CD4-positive, alpha-beta T cell treated with Interleukin-17A for 1 hour (primary cell): ENCODE measurements at places on chromosomes 11 and 22.

DNA sequence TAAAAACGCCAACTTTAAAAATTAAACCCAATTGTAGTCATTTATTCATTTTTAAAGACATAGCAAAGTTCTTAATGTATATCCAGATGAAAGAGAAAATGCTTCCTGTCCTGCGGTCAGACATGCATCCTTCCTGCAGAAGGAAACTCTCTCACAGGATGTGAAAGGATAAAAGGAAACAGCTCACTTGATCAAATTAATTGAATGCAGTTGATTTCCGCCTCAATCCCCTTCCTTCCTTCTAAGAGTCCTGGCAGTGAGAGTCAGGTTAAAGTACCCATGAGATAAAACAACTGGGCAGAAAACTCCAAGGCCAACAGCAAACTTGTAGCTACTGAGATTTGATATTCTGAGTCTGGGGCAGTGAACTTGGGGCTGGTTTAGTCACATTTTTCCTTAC, 38.5 kb downstream of the CWC15 start:
- DNase-seq: peak; percentile 30

DNA sequence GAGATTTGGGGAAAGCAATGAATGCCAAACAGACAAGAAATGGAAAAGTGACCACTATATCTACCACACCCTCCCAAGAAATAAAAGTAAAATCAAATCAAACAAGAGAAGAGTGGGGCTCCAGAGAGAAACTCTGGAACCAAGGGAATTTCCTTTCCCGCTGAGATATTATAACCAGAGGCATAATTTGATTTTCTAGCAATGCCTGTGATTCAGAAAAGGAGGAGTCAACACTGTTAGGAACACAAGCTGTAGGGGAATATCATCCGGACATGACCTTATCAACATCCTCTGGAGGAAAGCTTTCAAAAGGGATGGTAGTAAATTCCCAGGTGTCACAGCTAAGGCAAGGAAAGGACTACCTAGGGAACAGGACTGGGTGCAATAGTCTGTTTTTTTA, 29.6 kb upstream of the LRRC55 start:
- DNase-seq: no peak

GRCh38 chr11:104695065-104695463, 203.2 kb downstream of the CASP12 start:
- DNase-seq: no peak

DNA sequence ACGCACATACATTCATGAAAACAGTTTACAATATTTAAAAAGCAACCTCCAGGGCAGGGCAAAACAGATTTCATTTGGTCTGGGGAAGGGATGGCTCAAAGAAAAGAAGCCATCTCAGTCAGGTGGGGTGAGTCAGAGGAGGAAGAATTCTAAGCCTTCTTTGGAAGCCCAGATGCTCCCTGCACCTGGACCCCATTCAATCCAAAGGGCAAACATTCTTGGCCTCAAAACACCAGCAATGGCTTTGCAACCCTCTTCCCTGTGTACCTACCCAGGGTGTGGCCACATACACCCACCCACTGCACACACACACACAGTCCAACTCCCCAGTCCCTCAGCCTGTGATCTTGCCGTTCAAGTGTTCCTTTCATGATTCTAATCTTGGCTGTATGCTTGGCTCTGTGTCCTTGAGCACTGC, 2.0 kb downstream of the KCNE3 start:
- DNase-seq: no peak

GRCh38 chr11:84497981-84498411, 1129.1 kb downstream of the DLG2 start:
- DNase-seq: no peak

DNA sequence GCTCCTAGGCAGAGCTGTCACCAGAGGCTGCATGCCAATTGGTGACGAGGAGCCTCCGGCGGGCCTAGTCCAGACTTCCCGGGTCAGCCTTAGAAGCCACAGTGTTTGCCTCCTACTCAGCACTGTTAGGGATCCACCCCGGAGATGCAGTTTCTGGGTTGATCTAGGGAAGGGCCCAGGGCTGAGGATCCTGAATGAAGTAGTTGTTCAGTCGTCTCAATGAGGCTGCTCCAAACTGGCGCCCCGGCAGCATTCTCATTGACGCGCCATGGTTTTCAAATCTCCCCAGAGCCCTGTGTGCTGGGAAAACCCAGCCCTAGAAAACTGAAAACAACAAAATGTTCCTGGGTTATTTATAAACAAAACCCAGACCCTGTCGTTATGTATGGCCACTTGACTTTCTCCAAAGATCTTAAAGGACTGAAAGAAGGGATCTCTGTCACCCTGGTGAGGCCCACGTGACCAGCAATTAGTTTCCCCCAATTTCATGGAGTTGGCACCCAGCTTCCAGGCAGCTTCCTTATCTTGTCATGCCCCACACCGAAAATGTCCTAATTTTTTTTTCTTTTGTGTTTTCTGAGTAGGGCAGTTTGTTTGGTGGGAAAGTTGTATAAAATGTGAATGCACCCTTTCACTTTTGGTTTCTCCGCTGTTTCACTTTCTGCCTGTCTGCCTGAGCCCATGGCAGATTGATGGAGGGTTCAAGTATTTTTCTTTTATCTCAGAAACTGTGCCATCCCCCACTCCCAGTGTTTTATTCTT, 2.0 kb upstream of the EHD1 start:
- peak; percentile 69 for DNase-seq

DNA sequence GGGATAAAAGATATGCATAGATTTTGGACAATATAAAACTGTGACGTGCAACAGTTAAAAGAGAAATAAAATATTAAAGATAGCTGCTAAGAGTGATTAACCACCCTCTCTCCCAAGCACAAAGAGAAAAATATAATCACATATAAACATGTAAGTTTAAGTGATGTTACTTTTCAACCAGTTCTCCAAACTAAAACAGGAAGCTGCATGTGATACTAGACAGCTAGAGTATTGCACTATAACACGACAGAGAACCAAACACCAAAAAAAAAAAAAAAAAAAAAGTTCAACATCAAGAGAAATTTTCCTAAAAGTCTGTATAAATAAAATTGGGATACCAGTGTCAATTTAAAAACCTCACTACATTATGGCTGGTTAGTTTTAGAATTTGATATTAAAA, 79.1 kb downstream of the PICALM start:
- no peak for DNase-seq

DNA sequence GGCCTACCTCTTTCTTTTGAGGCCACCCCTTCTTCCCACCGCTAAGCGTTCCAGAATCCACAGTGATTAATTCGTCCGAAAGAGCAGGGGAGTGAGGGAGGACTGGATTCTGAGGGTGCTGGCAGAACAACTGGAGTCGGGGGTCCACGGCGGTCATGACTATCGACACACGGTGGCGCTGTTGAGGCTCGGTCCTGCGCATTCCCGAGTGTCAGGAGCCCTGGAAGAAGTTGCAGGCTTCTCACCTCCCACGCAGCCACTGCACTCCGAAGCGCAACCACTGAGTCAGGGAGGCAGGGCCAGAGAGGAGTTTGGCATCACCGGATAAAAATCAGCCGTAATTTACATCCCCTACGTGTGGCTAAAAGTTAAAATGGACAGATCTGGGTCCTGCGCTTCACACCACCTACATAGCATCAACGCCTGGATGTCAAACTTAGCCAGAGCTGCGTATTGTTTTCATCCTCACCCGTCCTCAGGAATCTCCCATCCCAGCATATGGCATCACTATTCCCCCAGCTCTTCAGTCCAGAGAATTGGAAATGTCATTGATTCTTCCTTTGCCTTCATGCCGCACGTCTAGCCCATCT, 10.7 kb upstream of the CTSF start:
- peak; percentile 79 for DNase-seq

GRCh38 chr11:68337399-68337835, 25.0 kb downstream of the LRP5 start:
- no peak for DNase-seq

GRCh38 chr11:18789942-18790341, 1.7 kb downstream of the PTPN5 start:
- no peak for DNase-seq

DNA sequence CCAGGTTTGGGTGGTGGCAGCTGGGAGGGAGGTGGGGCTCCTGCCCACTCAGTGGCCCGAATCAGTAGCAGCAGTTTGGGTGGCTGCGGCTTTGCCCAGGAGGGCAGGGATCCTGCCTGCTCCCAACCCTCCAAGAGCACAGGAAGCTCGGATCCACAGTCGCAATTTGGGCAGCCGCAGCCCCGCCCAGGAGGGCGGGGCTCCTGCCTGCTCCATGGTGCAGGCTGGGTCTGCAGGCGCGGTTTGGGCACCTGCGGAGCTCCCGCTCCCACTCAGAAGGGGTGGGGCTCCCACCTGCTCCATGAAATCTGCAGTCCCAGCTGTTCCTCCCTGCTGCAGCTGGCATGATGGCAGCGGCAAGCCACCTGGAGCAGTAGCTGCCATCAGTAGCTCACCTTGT, 38.1 kb upstream of the CALCB start:
- DNase-seq: no peak

DNA sequence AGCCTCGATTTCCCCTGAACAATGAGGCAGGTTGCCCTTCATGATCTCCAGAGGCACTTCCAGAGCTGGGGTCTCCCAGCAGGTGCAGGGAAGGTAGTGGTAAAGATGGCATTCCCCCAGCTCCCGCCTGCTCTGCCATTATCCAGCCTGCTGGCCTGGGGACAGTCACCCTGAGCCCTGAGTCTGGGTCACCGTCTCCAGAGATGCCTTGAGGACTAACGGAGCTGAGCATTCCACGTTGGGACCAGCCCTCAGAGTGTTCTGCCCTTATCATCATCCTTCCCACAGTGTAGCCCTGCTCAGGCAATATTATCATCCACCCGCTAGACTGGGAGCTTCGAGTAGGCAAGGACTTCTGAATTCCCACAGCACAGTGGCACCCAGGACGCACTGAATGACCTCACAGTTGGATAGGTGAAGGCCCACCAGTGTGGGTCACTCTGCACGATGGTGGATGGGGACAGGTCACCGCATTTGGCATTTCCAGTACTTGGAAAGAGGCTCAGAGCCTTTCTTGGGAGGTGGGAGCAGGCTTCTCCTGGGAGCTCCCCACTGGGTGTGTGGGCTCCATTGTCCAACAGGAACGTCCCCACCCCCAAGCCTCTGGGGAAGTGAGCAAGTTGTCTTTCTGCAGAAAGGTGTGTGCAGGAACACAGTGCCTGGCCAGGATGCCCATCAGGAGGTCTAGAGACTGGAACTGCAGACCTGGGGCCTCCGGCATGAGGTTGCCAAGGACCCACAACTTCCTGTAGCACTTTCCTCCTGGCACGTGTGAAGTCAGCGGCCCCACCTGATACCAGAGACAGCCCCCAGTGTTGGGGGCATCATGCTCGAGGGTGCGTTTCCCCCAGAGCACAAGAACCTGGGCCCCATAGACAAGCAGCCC, 51.4 kb upstream of the WNT7B start:
- DNase-seq: no peak
